ENCODE measurements at places on chromosomes 13 and 19.

DNA sequence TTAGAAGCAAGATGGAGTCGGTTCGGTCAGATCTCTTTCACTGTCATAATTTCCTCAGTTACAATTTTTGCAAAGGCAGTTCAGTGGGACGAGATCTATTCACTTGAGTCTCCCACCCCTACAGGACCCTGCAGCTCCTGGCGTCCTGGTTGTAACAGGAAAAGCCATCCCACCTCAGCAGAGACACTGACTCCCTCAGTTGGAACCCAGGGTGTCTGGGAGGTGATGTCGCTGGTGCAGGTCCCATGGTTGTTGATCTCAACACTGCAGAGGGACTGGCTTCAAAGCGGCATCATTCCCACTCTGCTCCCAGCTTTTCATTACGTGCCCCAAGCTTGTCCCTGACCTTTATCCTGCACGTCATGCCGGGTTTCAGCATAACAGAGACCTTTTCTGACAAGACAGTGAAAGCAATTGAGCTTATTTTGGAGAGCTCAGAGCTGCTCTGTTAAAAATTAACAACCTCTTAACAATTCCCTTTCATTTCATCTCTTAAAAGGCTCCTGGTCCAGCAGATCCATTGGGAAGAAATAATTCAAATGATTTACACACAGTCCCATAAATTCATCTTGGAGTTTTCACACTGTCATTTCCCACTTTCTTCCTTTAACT lies 17.6 kb upstream of the COG3 start:
- no peak for DNase-seq

GRCh38 chr13:40208517-40208916 lies 457.9 kb downstream of the FOXO1 start:
- DNase-seq, result no peak

DNA sequence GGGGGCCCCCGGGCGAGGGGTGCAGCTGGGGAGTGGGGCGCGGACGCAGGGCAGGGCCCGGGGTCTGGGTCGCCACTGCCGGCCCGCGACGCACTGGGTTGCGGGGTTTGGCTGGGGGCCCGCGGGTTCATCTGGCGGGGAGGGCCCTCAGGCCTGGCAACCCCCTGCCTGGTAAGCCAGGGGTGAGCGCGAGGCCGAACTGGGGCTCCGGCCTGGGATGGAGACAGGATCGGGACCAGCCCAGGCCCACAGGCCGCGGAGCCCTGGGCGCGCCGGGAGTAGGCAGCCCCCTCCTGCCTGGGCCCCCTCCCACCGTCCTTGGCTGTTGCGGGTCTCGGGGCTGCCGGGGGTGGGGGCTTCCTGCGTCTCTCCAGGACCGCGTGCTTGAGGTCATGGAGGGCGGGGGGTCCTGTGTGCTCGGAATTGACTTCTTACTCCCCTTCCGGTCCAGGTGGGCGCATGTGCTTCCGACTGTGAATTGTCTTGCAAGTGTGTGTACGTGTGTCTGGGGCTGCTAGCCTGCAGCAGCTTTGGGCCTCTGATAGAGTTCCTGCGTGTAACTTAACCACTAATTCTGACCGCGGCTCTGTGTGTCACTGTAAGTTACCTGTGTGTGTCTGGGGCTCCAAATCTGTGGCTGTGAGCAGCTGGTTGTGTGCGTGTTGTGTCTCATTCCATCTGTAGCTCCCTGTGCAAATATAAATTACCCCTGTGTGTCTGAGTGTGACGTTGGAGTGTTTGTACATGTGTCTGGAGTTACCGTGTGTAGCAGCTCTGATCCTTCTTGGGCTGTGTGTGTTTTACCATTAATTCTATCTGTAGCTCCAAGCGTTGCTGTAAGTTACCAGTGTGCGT lies 751 bp downstream of the GRAMD1A start:
- DNase-seq, result no peak

GRCh38 chr13:113448545-113448884 lies 4.8 kb downstream of the ADPRHL1 start:
- no peak for DNase-seq

GRCh38 chr19:38455031-38455430 lies 21.5 kb downstream of the RYR1 start:
- peak; percentile 47 for DNase-seq

DNA sequence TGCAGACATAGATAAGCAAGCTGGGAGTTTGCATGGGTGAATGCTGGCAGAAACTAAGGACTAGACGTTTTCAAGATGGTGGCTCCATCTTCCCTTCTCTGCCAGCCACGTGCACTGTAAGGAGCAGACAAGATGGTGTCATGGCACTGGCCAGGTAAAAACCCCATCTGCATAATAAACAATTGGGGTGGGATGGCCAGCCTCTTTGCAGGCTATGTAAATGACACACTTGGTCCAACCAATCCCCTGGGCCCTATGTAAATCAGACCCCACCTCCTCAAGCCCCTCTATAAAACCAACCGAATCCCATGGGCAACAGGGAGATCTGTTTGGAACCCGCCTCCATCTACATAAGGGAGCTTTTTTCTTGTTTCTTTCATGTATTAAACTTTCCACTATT lies 2.4 kb upstream of the OR7A5 start:
- DNase-seq, result no peak

DNA sequence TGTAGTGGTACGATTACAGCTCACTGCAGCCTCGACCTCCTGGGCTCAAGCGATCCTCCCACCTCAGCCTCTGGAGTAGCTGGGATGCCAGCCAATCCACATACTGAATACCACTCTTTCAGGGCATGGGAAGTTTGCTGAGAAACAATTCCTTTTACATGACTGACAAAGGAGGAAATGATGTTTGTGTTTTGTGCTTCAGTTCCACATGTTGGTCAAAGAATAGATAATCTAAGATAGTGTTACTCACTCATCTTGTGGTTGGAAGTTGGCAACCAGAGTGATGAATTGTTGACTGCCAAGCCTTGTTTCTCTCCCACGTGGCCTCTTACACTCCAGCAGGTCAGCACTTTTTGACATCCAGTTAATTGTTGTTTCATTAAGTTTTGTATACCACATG lies 7.6 kb downstream of the MBD3L2B start:
- no peak for DNase-seq

- DNase-seq, result no peak
Observed at GRCh38 chr13:47158593-47158992, 261.7 kb upstream of the HTR2A start.

GRCh38 chr13:59437544-59438301 lies 726.0 kb downstream of the DIAPH3 start:
- peak; percentile 23 for DNase-seq

DNA sequence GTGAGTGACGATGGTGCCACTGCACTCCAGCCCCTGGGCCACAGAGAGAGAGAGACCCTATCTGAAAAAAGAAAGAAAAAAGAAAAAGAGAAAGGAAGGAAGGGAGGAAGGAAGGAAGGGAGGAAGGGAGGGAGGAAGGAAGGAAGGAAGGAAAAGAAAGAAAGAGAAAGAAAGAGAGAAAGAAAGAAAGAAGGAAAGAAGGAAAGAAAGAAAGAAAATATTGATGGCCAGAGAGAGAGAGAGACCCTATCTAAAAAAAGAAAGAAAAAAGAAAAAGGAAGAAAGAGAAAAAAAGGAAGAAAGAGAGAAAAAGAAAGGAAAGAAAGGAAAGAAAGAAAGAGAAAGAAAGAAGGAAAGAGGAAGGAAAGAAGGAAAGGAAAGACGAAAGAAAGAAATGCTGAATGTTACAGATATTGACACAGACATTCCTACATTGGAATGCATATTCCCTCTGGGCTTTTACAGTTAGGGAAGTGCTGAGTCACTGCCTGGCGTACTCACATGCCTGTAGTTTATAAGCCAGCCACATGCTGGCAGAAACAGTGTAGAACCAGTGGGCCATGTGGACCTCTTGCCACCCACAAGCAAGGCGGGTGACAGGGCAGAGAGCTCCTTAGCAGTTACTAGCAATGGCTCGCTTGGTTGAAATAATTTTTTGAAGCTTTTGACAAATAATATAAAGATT lies 34.6 kb upstream of the SLC46A3 start:
- DNase-seq, result peak; percentile 95
